ENCODE measurements at places on chromosomes 12 and 14.
A peak's percentile ranks its signal among the peaks of the same experiment; 100 is the strongest.

DNA sequence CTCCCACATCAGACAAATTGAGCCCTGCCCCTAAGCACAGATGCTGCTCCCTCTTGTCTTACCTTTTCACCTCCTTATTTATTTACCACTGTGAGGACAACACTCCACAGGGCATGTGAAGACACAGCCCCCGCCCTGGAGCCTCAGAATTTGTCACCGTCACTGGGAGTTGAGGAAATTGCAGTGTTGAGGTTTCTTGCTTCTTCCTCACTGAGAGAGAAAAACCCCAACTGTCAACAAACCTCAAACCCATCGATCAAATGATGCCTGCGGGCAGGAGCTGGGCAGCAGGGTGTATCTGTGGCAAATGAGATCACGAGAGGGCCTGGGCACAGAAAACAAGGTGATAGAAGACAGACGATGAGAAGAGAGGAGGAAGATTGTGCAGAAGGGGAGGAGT, 30.5 kb upstream of the PLEKHG3 start:
- no peak for DNase-seq

DNA sequence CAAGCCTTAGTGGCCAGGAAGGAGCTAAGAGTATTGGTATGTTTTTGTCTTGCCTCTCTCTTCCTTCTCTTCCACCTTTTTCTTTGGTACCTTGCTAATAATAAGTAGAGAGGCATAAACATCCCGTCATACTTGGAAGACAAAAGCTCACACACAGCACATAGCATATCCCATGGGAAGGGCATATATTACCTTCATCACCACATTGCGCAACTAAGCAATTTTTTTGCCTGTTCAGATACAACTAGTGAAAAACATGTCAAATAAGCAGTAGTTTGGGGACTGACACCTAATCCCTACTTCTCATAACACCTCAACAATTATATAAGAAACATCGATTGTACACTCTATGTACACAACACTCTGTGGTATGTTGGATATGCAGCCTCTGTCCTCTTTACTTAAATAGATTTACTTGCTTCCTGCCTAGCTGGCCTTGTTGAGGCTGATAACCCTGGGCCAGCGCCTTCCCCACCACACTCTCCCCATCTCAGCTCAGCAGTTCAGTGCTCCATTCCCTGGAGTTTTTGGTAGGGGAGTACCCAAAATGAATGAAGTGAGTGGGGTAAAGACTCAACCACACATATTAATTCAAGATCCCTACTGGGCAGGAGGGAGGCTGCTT, 35.4 kb downstream of the MBIP start:
- DNase-seq = no peak

GRCh38 chr14:99626041-99626648, 18.8 kb upstream of the HHIPL1 start:
- no peak for DNase-seq

- no peak for DNase-seq
Measured at GRCh38 chr12:11705010-11705409, 55.5 kb downstream of the ETV6 start.

- DNase-seq = no peak
Measured at GRCh38 chr14:104116756-104117340, 21.5 kb upstream of the KIF26A start.

DNA sequence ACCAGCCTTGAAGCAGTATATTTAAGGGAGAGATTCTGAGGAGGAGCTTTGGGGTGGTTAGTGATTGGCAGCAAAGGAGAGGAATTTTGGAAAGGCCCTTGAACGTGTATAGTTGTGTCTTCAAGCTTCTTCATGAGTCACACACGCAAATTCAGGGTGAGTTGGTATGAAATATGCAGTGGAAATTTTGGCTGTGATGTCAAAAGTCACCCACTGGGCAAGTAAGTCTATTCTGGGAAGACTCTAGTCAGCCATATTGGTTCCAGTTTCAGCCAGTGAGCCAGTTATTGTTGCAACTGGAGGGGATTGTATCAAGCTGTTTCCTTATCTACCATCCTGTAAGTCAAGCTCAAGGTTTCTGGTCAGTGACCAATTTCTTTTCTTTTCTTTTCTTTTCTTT, 32.0 kb upstream of the VASH1 start:
- DNase-seq = no peak

- DNase-seq = no peak
Measured at GRCh38 chr14:54722791-54723432, 156.0 kb downstream of the SAMD4A start.

- DNase-seq = no peak
Measured at GRCh38 chr14:32201816-32202490, at the start of gene RNU6-7. RNU6-7 (plus strand) TSS chr14:32202045.

DNA sequence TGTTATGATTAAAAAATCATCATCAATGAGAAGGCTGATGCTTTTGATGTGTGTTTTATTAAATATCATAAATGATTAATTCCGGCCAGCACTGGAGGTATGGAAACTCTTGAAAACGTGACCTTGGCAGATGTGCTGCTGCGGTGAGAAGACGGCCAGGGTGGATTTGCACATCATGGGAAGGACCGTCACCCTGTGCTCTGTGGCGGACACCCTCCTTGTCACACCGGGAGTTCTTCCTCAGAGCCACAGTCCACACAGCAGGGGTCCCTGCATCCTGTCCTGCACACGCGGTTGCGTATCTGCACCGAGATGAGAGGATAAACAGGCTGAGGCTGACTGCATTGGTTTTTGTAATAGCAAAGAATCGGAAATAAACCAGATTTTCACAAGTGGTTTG, 33.5 kb downstream of the FZD10 start:
- DNase-seq = no peak

DNA sequence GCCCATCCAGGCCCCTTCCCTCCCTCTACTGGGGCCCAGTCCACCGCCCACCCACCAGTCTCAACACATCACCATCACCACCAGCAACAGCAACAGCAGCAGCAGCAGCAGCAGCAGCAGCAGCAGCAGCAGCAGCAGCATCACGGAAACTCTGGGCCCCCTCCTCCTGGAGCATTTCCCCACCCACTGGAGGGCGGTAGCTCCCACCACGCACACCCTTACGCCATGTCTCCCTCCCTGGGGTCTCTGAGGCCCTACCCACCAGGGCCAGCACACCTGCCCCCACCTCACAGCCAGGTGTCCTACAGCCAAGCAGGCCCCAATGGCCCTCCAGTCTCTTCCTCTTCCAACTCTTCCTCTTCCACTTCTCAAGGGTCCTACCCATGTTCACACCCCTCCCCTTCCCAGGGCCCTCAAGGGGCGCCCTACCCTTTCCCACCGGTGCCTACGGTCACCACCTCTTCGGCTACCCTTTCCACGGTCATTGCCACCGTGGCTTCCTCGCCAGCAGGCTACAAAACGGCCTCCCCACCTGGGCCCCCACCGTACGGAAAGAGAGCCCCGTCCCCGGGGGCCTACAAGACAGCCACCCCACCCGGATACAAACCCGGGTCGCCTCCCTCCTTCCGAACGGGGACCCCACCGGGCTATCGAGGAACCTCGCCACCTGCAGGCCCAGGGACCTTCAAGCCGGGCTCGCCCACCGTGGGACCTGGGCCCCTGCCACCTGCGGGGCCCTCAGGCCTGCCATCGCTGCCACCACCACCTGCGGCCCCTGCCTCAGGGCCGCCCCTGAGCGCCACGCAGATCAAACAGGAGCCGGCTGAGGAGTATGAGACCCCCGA, 6.8 kb upstream of the RNU7-1 start:
- DNase-seq = no peak

DNA sequence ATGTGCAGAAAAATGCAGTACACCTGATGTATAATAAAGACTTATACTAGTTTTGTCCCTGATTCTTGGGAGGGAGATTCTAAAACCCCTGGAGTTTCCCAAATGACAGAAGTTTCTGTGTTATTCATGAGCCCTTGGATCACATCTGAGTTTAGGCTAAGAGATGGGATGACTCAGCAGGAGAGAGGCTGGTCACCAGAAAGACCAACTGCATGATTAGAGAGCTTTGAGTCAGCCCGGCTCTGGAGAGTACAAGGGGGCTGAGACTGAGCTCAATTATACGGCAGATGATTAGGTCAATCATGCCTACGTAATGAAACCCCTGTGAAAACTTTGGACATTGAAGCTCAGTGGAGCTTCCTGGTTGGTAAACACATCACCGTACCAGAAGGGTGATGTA, 174.2 kb downstream of the SSPN start:
- DNase-seq = no peak

DNA sequence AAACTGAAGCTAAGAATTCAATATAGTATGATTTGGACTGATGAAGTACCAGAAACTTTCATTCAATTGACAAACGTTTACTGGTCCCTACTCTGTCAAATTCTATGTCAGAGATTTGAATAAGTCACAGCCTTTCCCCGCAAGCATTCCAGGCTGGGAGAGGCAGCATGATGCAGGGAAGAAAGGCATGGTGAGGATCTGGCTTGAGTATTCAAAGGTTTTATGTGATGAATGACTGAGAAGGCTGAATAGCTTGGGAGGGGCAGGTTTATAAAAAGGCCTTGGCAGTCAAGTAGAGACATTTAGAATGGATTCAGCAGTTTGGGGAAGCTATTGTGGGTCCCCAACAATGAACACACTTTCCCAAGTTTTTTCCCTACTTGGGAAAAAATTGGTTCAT, 431.8 kb downstream of the DPF3 start:
- no peak for DNase-seq

- DNase-seq = no peak
Measured at GRCh38 chr12:13049816-13050215, 5.6 kb downstream of the FAM234B start.

DNA sequence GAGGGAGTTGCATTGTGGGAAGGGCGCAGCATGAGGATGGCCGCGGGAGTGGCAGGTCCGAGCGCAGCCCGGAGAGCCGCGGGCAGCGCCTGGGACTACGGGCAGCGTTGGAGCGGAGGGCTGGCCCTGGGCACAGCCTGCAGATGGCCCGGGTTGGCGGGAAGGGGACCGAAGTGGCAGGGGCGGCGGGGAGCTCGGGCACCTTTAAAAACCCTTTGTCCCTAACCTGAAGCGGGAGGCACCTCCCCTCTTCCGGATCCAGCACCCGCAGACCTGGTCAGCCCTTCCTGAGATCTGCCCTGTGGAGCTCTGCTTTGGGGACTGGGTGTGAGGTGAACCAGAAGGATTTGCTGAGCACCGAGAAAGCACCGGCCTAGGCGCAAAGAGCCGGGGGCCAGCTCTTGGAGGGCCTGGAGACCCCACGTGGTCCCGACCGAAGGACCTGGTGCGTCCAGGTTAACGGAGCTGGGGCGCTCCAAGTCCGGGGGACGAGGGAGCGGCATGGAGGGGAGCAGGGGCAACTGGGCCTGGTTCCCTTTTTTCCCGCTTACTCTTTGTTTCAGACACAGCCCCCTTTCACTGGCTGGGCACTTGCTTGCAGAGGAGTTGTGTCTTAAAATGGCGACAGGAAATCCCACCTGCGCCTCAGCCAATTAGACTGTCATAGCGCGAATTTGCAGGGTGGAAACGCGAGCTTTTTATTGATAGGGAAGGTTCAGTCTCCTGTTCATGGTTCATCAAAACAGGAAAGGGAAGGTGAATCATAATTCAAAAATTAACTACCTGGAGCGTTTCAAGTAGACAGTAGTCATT, 792 bp upstream of the SLC38A1 start:
- no peak for DNase-seq

DNA sequence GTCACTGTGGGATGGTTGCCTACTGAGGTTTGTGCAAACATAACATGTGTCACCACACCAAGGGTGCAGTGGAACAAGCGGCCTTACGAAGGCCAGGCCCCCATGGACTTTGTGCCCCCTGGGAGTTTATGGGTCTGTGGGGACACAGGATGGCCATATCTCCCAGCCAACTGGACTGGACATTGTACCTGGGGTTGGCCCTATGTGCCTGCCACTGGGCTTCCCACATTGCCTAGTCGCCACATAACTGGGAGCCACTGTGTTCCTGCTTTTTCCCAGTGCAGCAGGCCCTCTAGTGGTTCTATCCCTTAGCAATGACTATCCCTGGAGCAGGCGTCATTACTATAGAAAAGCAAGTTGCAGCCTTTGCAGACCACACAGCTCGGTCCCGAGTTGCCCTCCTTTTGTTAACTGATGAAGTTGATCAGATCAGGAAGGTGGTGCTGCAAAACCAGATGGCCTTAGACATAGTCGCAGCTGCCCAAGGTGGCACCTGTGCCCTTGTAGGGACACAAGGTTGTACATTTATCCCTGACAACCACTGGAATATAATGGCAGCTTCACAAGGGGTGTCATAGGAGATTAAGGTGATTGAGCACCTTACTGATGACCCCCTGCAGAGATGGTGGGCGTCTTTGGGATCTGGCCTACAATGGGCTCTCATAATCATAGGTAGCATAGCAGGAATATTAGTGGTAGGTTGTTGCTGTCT, 15.2 kb upstream of the RNASE12 start:
- no peak for DNase-seq

GRCh38 chr12:76878099-76878898, 520 bp downstream of the CSRP2 start:
- peak; percentile 17 for DNase-seq

DNA sequence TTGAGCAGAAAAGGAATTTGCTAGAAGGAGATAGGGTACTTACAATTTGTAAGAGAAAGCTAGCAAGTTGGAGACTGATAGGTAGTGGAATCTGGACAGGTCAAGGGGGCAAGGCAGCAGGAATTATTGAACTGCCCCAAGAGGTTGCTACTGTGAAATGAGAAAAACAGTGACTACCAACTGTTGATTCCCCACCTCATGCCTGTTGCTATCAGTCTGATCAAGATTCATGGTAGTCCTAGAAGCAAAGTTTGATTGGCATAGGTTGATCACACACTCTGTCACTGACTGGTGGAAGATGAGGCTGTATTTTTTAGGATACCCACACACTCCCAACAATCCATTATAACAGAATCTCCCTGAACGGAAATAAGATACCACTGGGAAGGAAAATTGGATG, 89.4 kb upstream of the IGF1 start:
- no peak for DNase-seq

DNA sequence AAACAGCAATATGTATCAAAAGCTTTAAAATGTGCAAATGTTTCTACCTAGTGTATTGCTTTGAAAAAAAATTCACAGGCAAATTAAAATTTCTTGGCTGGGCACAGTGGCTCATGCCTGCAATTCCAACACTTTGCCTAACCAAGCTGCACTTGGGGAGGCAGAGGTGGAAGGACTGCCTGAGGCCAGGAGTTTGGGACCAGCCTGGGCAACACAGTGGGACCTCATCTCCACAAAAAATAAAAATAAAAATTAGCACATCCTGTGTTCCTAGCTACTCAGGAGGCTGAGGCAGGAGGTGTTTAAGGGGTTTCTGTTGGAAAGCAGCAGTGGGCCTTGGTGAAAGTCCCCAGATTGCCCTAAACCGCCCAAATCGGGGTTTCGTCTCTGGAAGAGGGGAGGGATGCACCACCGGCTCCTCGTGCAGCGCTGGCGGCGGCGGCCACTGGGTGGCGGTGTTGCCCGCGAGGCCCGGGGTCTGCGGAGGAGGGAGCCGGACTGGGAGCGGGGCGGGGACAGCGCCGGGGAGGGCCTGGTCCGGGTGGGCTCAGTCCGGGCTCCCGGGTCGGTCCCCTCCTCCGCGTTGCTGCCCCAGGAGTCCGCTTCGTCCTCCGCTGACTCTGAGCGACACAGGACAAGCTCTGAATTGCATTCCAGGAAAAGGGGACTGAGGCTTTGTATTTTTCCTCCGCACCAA, 265.6 kb downstream of the AACS start:
- DNase-seq = peak; percentile 23

Data from MM.1S (cell line).